ENCODE measurements at places on chromosomes 5 and 9. TPM values are rescaled to one million over a fixed set of nuclear protein-coding genes. Genes with fewer than 3 reads are reported as not detected.

The LMX1B gene
- total RNA-seq, result not detected

The RORB gene
- 0.21 TPM for total RNA-seq

The NOXA1 gene
- total RNA-seq, result 2.2 TPM

The ACER2 gene
- 7.7 TPM for total RNA-seq

The TMC1 gene
- total RNA-seq, result not detected

The C5orf52 gene
- total RNA-seq, result not detected

The IRGM gene
- not detected for total RNA-seq

The GABBR2 gene
- not detected for total RNA-seq

The CAST gene
- 248 TPM for total RNA-seq

The ANKRD18A gene
- total RNA-seq, result 0.48 TPM

The SHC3 gene
- under 0.01 TPM for total RNA-seq

The SPINK7 gene
- 4.3 TPM for total RNA-seq

The STING1 gene
- 3.2 TPM for total RNA-seq

The TMOD1 gene
- total RNA-seq, result 0.48 TPM

The C6 gene
- not detected for total RNA-seq

The NRG2 gene
- total RNA-seq, result 0.64 TPM

The PCDHGA5 gene
- not detected for total RNA-seq

The ANKS6 gene
- total RNA-seq, result 23.9 TPM

The SHOC1 gene
- total RNA-seq, result not detected

The SPRY4 gene
- total RNA-seq, result 3.2 TPM

The NUTM2F gene
- not detected for total RNA-seq

The GPBP1 gene
- 76.7 TPM for total RNA-seq

The CENPH gene
- total RNA-seq, result 9.6 TPM

The GDA gene
- total RNA-seq, result 2.2 TPM

The CHD1 gene
- total RNA-seq, result 47.0 TPM

The PKD2L2 gene
- under 0.01 TPM for total RNA-seq

The ARID3C gene
- 0.64 TPM for total RNA-seq

The NDOR1 gene
- 6.2 TPM for total RNA-seq

The CDKN2B-AS1 gene
- 2.7 TPM for total RNA-seq

The TLX3 gene
- 0.24 TPM for total RNA-seq

The ADAMTS16 gene
- not detected for total RNA-seq

The DNM1 gene
- 2.8 TPM for total RNA-seq

The LCN15 gene
- not detected for total RNA-seq

The GRM6 gene
- not detected for total RNA-seq

The ASS1 gene
- total RNA-seq, result 393 TPM

The FNIP1 gene
- 51.6 TPM for total RNA-seq

The EGFL7 gene
- 23.9 TPM for total RNA-seq

The SLC36A3 gene
- total RNA-seq, result not detected

The TRIM14 gene
- total RNA-seq, result 9.0 TPM

The PAEP gene
- not detected for total RNA-seq

The IL4 gene
- total RNA-seq, result not detected

The KLHL3 gene
- total RNA-seq, result 1.1 TPM

The HTR1A gene
- total RNA-seq, result not detected

The PROP1 gene
- total RNA-seq, result not detected

The BTNL8 gene
- total RNA-seq, result not detected

The SERF1A gene
- total RNA-seq, result 2.1 TPM

The C9orf153 gene
- 0.48 TPM for total RNA-seq

The PTGS1 gene
- total RNA-seq, result 1.9 TPM

The PCDHA13 gene
- total RNA-seq, result not detected

The ORM1 gene
- total RNA-seq, result not detected

The PLAA gene
- total RNA-seq, result 36.0 TPM

The PCDHA1 gene
- not detected for total RNA-seq
